Caki2 (cell line): ENCODE measurements at places on chromosomes 2 and 18. TPM values are rescaled to one million over a fixed set of nuclear protein-coding genes. Genes with fewer than 3 reads are reported as not detected.

The SOX11 gene
- not detected in 2 replicates for total RNA-seq

The AQP12A gene
- not detected in 2 replicates for total RNA-seq

The TMEM178A gene
- total RNA-seq: 0.24 TPM in 1 of 2 replicates, not detected in the other

The TRIM43B gene
- total RNA-seq: not detected in 2 replicates

The ALPI gene
- total RNA-seq: not detected in 2 replicates

The PELI1 gene
- total RNA-seq: 8.4 and 10.9 TPM in 2 replicates

The ANKRD23 gene
- total RNA-seq: 1.3 and 9.4 TPM in 2 replicates

The FRZB gene
- total RNA-seq: not detected in 2 replicates

The NEU2 gene
- not detected in 2 replicates for total RNA-seq

The CPO gene
- 1.2 TPM in 1 of 2 replicates, not detected in the other for total RNA-seq

The MYOM1 gene
- total RNA-seq: 0.17 and 0.20 TPM in 2 replicates

The UBE2F gene
- 36.6 and 80.4 TPM in 2 replicates for total RNA-seq

The FAM210A gene
- 34.9 and 49.6 TPM in 2 replicates for total RNA-seq

The LIMS4 gene
- total RNA-seq: not detected in 2 replicates

The EPC2 gene
- 2.0 and 6.6 TPM in 2 replicates for total RNA-seq

The AQP4 gene
- not detected in 2 replicates for total RNA-seq

The ATAD2B gene
- total RNA-seq: 2.0 and 5.7 TPM in 2 replicates

The CHRND gene
- not detected in 2 replicates for total RNA-seq

The SMPD4 gene
- total RNA-seq: 38.0 and 46.7 TPM in 2 replicates

The ACTG2 gene
- not detected in 2 replicates for total RNA-seq

The WNT10A gene
- 4.5 and 6.5 TPM in 2 replicates for total RNA-seq

The WDR43 gene
- 53.8 and 69.9 TPM in 2 replicates for total RNA-seq

The SLC8A1 gene
- 9.6 and 12.4 TPM in 2 replicates for total RNA-seq

The TBR1 gene
- not detected in 2 replicates for total RNA-seq

The DSG4 gene
- total RNA-seq: not detected in 2 replicates

The SERPINB4 gene
- not detected in 2 replicates for total RNA-seq

The AGXT gene
- total RNA-seq: not detected in 2 replicates

The COLEC11 gene
- 5.2 TPM in 1 of 2 replicates, not detected in the other for total RNA-seq

The CRYGC gene
- total RNA-seq: not detected in 2 replicates

The OR6B2 gene
- not detected in 2 replicates for total RNA-seq

The ADGRF3 gene
- 0.23 and 0.68 TPM in 2 replicates for total RNA-seq

The EN1 gene
- total RNA-seq: 0.10 TPM in 1 of 2 replicates, not detected in the other

The RAB6C gene
- total RNA-seq: not detected in 2 replicates

The COBLL1 gene
- 4.1 and 16.4 TPM in 2 replicates for total RNA-seq

The YPEL5 gene
- total RNA-seq: 39.3 and 56.5 TPM in 2 replicates

The MLPH gene
- 27.2 and 33.8 TPM in 2 replicates for total RNA-seq

The ST6GAL2 gene
- total RNA-seq: not detected in 2 replicates

The SLC20A1 gene
- 79.6 and 85.8 TPM in 2 replicates for total RNA-seq

The SCG2 gene
- 2.4 and 3.1 TPM in 2 replicates for total RNA-seq

The CRYBA2 gene
- total RNA-seq: not detected in 2 replicates

The SLC16A14 gene
- 5.5 and 7.9 TPM in 2 replicates for total RNA-seq

The POTEJ gene
- not detected in 2 replicates for total RNA-seq

The KIAA2012 gene
- total RNA-seq: not detected in 2 replicates

The CYTIP gene
- 0.07 TPM in 1 of 2 replicates, not detected in the other for total RNA-seq

The TCF23 gene
- not detected in 2 replicates for total RNA-seq

The SP100 gene
- 38.5 and 46.4 TPM in 2 replicates for total RNA-seq

The LRRC30 gene
- not detected in 2 replicates for total RNA-seq

The UGT1A1 gene
- 6.9 and 10.4 TPM in 2 replicates for total RNA-seq

The HOXD13 gene
- not detected in 2 replicates for total RNA-seq

The TXNDC2 gene
- total RNA-seq: 0.23 TPM in 1 of 2 replicates, not detected in the other

The ASB18 gene
- total RNA-seq: not detected in 2 replicates

The GTF2A1L gene
- total RNA-seq: not detected in 2 replicates

The CD226 gene
- total RNA-seq: 3.2 TPM in 1 of 2 replicates, not detected in the other

The SNORC gene
- 2.0 and 14.6 TPM in 2 replicates for total RNA-seq
